CD4-positive, alpha-beta T cell treated with Interleukin-4 for 4 hours (primary cell): ENCODE measurements at places on chromosomes 16 and 17.

- DNase-seq = peak; percentile 68
These were observed 31.0 kb downstream of the HASPIN start for GRCh38 chr17:3754458-3755334.

- no peak for DNase-seq
These were observed 5.4 kb downstream of the GUCY2D start for GRCh38 chr17:8007836-8008235.

- DNase-seq = no peak
These were observed 32.4 kb downstream of the HAPSTR1 start for GRCh38 chr16:9123871-9124270.

- no peak for DNase-seq
These were observed 1.1 kb downstream of the DRC7 start for GRCh38 chr16:57695680-57696069.

GRCh38 chr17:38894276-38894675, 24.4 kb downstream of the LASP1 start:
- DNase-seq = no peak

- DNase-seq = no peak
These were observed 196.2 kb upstream of the NLRP1 start for GRCh38 chr17:5780476-5780875.

DNA sequence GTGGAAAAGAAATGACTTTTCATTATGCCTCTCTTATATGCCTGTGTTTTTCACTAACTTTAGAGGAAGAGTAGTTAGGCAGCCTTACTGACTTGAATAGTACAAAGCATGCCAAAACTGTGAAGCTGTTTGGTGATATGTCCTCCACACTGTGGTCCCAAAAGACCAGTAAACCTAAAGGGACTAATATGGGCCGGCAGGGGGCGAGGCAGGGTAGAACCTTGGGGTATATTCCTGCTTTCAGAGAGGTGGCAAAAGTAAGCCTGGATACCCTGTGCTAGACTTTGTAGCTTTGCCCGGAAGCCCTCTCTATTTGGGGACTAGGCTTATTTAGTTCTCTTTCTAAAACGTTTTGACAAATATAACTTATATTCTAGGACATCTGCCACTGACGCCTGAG, 36.5 kb upstream of the VWA3A start:
- DNase-seq = no peak

DNA sequence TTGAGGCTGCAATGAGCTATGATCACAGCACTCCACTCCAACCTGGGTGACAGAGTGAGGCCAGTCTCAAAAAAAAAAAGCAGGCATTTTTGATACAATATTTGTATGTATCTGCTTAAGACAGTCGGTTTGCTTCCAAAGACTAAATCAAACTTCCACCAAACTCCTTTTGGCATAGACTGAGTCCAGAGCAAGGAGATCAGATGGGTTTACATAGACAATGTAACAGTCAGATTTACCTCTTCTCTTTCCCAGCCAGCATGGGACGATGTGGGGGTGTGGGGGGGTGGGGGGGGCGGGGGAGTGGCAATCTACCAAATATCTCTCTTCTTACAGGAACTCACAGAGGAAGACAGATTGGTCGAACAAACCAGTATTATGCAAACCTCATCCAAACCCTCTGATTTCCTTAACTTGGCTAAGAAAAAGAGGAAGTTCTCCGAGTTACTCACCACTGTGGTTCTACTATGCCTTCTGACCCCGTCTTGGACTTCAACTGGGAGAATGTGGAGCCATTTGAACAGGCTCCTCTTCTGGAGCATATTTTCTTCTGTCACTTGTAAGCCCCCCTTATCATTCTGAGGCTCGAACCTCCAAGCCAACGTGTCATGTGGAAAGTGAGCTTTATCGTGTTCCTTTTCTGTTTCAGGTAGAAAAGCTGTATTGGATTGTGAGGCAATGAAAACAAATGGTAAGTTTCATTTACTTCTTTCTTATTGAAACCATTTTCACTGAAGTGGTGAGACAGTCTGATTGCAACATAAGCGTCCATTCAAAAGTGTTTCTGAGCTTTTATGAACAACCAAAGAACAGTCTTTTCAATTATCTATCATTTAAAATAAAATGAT, at the start of gene MILR1:
TSS of gene MILR1 (plus strand) at position 451 of the 848 bp plus-strand sequence. CDS start at position 505, 54 bp downstream.
- peak; percentile 29 for DNase-seq

- DNase-seq = no peak
These were observed 3.1 kb upstream of the MED11 start for GRCh38 chr17:4728124-4728523.

DNA sequence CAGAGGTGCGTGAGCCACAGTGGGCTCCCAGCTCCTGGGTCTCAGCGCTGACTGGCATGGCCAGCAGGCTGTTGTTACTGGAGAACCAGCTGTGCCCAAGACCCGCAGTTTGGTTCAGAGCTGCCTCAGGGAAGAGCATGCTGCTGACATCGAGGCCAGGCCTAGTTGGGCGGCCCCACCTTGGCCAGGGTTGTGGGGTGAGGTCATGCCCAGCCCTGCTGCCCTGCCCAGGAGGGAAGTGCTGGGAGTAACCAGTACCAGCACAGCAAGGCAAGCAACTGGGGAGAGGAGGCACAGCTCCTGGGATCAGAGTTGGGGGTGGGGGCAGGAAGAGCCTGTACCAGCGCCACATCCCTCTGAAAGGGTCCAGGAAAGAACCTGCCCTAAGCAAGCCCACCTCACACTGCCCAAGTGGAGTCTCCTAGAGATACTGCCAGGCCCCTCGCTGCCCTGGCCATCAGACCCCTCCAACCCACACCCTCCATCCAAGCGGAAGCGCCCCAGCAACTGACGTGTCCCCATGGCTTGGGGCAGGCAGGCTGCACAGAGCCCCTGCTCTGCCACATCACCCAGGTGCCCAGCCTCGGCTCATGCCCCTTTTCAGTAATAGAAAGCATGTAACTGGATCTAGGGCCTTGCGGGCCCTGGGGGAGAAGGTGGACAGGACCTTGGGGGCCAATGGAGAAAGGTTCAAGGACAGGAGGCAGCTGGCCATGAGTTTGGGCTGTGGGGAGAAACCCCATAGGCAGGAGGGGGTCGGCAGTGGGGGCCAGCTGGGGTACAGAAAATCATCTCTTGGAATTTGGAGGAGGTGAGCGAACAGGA, 990 bp downstream of the DOK4 start:
- no peak for DNase-seq

DNA sequence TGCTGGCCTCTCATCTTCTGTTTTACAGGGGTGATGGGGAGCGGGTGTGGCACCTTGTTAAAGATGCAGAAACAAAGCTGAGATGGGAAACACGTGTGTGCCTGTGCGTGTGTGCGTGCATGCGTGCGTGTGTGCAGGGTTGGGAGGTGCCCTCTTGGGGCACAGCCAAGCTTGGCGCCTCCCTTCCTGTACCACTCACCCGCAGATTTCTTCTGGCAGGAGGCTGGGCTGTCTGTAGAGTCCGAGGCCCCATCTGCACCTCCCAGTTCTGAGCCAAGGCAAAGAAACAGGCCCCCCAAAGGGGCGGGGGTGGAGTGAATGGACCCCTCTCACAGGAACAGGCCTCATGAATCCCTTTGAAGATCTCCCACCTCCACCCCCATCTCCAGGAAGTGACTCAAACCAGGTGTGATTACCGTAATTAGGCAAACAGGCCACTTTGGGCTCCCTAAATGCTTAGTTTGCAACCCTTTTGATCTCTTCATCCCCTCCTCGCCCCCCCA, 20.9 kb downstream of the TNS4 start:
- peak; percentile 88 for DNase-seq

DNA sequence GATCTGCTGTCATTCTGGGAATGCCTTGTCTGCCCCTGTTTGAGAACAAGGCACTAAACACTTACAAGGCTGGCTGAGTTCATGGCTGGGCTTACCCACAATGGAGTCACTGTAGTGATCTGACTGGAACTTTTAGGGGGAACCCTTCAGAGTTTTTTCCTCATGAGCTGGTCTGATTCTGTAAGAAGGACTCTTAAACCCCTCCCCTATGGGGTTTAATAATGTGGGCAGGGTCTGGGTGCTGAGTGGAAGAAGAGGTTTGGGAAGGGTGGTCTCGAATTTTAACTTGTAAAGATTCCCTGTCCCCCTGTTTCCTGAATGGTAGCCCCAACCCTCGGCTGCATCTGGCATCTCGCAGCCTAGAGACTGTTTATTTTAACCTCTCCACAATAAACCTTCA, 30.6 kb downstream of the OSBPL7 start:
- no peak for DNase-seq

DNA sequence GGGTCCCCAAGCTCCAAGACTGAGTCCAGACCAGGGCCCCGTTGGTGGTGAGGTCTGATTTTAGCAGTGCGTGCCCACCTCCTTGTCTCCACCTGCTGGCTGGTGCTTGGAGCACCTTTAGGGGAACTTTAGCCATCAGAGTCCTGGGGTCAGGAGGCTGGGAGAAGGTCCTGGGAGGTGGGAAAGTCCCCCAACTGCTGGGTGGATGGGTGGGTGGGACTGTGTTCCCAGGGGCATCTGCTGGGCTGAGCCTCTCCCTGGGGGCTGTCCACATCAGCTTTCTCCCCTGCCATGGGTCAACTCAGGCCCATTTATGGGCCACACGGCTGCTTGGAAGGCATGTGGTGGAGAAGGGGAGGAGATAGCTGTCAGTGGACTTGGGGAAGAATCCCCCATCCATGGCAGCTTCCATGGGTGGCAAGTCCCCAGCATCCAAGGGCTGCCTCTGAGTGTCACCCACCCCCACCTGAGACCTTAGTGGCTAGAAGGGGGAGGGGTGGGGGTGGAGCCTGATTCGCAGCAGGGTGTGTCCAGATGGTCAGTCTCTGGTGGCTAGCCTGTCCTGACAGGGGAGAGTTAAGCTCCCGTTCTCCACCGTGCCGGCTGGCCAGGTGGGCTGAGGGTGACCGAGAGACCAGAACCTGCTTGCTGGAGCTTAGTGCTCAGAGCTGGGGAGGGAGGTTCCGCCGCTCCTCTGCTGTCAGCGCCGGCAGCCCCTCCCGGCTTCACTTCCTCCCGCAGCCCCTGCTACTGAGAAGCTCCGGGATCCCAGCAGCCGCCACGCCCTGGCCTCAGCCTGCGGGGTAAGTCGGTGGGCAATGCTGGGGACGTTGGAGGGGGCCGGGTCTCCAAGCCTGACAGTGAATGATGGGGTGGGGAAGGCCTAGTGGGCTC, at the start of gene TRPV2:
TSS of gene TRPV2 (plus strand) at position 541 of the 894 bp plus-strand sequence. CDS start 2,098 bp downstream, outside the sequence.
- peak; percentile 51 for DNase-seq

DNA sequence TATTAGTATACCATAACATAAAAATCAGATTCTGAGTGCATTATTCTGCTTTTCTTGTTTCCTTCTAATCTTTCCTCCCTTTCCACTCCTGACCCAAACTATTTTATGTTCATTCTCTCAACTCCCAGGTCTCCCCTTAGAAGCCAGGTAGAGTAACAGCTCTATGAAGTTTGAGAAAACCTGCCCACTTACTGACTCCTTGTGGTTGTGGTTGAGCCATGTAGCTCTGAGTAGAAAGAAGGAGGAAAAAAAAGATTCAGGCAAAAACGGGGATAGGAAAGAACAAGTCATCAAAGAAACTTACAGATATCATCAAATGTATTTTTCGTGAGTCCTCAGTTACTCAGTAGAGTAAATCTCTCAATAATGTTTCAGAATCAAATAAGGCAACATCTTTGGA, 216.7 kb downstream of the PMP22 start:
- no peak for DNase-seq

DNA sequence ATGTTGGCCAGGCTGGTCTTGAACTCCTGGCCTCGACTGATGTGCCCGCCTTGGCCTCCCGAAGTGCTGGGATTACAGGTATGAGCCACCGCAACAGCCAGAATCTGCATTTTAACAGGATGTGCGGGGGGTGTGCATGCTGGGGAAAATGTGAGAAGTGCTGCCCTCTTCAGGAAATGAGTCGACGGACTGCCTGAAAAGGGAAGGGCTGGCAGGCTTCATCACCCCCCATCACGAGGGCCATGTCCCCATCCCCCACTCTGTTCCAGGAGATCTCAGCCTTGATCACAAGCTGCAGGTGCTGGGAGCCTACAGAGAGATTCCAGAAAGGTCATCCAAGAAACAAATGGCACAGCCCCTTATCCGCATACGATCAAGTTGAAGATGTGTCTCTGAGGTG, 195.3 kb upstream of the RPL38 start:
- DNase-seq = no peak

DNA sequence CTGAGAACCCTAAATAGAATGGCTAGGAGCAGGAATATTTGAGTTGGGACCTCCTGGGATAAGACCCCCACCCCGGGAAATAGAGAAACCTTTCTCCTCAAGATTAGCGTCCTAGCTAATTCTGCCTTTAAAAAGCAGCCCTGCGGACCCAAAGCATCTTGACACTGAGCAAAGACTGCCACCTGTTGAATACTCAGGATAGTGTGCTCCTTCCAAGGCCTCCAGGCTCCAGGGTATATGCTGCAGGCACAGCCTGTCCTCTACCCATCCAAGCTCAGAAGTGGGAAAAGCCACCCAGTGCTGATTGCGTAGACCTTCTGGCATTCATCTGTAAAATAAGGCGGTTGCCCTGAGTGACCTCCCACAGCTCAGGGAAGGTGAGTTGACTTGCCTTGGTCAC, 456.2 kb upstream of the DYNLRB2 start:
- peak; percentile 11 for DNase-seq

GRCh38 chr17:29911641-29912177, 18.3 kb downstream of the SSH2 start:
- DNase-seq = no peak

- DNase-seq = no peak
These were observed 90.0 kb upstream of the TBX2 start for GRCh38 chr17:61309362-61310256.

DNA sequence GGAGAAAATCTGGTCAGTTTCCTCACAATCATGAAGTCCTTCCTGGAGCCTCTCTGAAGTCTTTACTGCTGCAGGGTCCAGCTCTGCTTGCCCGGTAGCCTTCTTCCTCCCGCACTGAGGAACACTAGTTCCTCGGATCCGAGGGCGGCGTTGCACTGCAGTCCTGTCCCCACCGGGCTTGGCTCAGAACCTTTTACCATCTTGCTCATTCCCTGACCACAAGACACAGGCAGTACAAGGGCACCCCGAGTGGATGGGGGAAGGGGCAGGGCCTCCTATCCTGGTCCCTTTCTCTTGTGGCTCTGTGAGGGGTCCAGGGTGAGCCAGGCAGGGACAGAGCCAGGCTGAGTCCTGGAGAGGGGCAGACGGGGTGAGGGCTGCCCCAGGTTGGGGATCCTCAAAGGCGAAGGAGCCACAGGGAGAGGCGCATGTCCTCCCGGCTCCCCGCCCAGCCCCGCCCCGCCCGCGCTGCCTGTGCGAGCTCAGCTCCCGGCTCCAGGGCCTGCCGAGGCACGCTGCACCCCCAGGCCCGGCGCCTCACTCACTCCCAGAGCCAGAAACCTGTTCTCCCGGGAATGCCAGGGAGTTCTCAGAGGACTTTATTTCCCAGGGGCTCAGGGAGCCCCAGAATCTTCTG, 1.5 kb downstream of the FOXN1 start:
- no peak for DNase-seq

- no peak for DNase-seq
These were observed 1.0 kb downstream of the TLE7 start for GRCh38 chr16:71440669-71441347.

DNA sequence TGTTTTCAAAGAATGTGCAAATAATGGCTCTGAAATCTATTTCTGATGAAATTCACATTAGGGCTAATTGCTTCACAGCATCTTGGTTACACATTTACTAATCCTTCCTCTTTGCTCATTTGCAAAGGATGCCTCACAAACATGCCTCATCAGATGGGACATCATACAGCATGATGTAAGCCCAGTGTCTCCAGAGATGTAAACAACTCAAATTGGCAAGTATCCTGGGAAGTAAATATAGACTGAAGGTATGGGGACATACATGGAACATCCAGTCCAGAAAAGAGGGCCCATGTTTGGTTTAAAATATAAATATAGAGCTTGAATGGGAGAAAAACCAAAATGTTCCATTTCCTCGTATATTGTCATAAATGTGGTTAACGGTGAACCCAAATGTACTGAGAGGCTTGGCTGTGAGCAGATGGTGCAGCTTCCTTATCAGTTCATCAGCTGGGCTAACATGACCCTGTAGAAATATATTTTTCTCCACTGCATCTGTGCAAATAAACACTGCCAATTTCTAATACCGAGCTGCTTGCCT, 142.9 kb upstream of the NUDT7 start:
- DNase-seq = no peak
